A549 treated with ZK216348 at 1 μM for 4 hours (cell line): ENCODE measurements at places on chromosomes 1 and 21. TPM values are rescaled to one million over a fixed set of nuclear protein-coding genes. Genes with fewer than 3 reads are reported as not detected.

Gene RGSL1
- total RNA-seq: not detected in 5 replicates

Gene MXRA8
- total RNA-seq: 0.15 to 0.29 TPM in 2 of 5 replicates, not detected in the others

Gene OR6K3
- not detected in 5 replicates for total RNA-seq

Gene MTARC1
- 8.2 to 12.0 TPM (median 9.9 TPM) in 5 replicates for total RNA-seq

Gene L1TD1
- not detected in 5 replicates for total RNA-seq

Gene TMEM269
- total RNA-seq: 0.08 to 0.13 TPM (median 0.12 TPM) in 5 replicates

Gene PEX14
- 9.8 to 19.4 TPM (median 15.5 TPM) in 5 replicates for total RNA-seq

Gene MYBPH
- not detected in 5 replicates for total RNA-seq

Gene AIDA
- 43.6 to 90.9 TPM (median 67.7 TPM) in 5 replicates for total RNA-seq

Gene HCRTR1
- total RNA-seq: not detected in 5 replicates

Gene SAMD13
- 0.19 to 1.1 TPM (median 0.53 TPM) in 5 replicates for total RNA-seq

Gene COL18A1
- total RNA-seq: 91.7 to 180 TPM (median 149 TPM) in 5 replicates

Gene ERVH48-1
- not detected in 5 replicates for total RNA-seq

Gene S100A7
- total RNA-seq: not detected in 5 replicates

Gene APCS
- not detected in 5 replicates for total RNA-seq

Gene LAMC2
- total RNA-seq: 20.9 to 28.8 TPM (median 22.7 TPM) in 5 replicates

Gene LMO4
- 13.3 to 15.9 TPM (median 14.6 TPM) in 5 replicates for total RNA-seq

Gene KCNA10
- total RNA-seq: not detected in 5 replicates

Gene TMPRSS2
- total RNA-seq: 0.07 TPM in 1 of 5 replicates, not detected in the others

Gene MROH9
- total RNA-seq: not detected in 5 replicates

Gene RAB42
- total RNA-seq: 2.0 to 4.0 TPM (median 3.0 TPM) in 5 replicates

Gene TMEM200B
- total RNA-seq: 0.08 to 0.12 TPM (median 0.11 TPM) in 4 of 5 replicates, not detected in the other

Gene MTARC2
- 11.1 to 13.7 TPM (median 12.9 TPM) in 5 replicates for total RNA-seq

Gene GNAT2
- total RNA-seq: 0.15 to 0.16 TPM in 2 of 5 replicates, not detected in the others

Gene TOMM40L
- 9.5 to 12.8 TPM (median 11.3 TPM) in 5 replicates for total RNA-seq

Gene ARHGAP30
- total RNA-seq: 0.06 to 0.19 TPM (median 0.08 TPM) in 5 replicates

Gene REN
- not detected in 5 replicates for total RNA-seq

Gene FMN2
- 3.2 to 7.0 TPM (median 5.4 TPM) in 5 replicates for total RNA-seq

Gene BLACAT1
- not detected in 5 replicates for total RNA-seq

Gene UAP1
- total RNA-seq: 24.1 to 36.0 TPM (median 30.0 TPM) in 5 replicates

Gene UQCRHL
- 6.1 to 15.5 TPM (median 7.8 TPM) in 5 replicates for total RNA-seq

Gene TDRD5
- total RNA-seq: 0.04 to 0.14 TPM (median 0.07 TPM) in 4 of 5 replicates, not detected in the other

Gene MTMR11
- 6.6 to 10.4 TPM (median 9.3 TPM) in 5 replicates for total RNA-seq

Gene NR0B2
- not detected in 5 replicates for total RNA-seq

Gene FDPS
- total RNA-seq: 159 to 192 TPM (median 173 TPM) in 5 replicates

Gene LCE4A
- total RNA-seq: not detected in 5 replicates

Gene LRRC38
- total RNA-seq: 0.11 TPM in 1 of 5 replicates, not detected in the others

Gene GABPA
- 4.4 to 7.3 TPM (median 6.8 TPM) in 5 replicates for total RNA-seq

Gene LCE3E
- 0.27 to 0.31 TPM in 2 of 5 replicates, not detected in the others for total RNA-seq

Gene SCAMP3
- total RNA-seq: 79.1 to 127 TPM (median 126 TPM) in 5 replicates

Gene HEYL
- 2.8 to 3.9 TPM (median 3.5 TPM) in 5 replicates for total RNA-seq

Gene TMPRSS15
- total RNA-seq: not detected in 5 replicates

Gene CD84
- not detected in 5 replicates for total RNA-seq

Gene DYNLT5
- total RNA-seq: not detected in 5 replicates

Gene CLCA1
- total RNA-seq: not detected in 5 replicates

Gene TNFSF4
- total RNA-seq: 0.04 to 0.09 TPM (median 0.05 TPM) in 3 of 5 replicates, not detected in the others

Gene DENND2D
- 1.6 to 2.2 TPM (median 1.7 TPM) in 5 replicates for total RNA-seq

Gene TBX19
- total RNA-seq: 0.65 to 0.80 TPM (median 0.73 TPM) in 5 replicates
